ENCODE measurements at places on chromosomes 1 and 21.

GRCh38 chr1:82330330-82330729 lies 529.6 kb downstream of the ADGRL2 start:
- no peak for DNase-seq

GRCh38 chr1:42937141-42937696 lies 21.4 kb downstream of the SLC2A1 start:
- no peak for DNase-seq

DNA sequence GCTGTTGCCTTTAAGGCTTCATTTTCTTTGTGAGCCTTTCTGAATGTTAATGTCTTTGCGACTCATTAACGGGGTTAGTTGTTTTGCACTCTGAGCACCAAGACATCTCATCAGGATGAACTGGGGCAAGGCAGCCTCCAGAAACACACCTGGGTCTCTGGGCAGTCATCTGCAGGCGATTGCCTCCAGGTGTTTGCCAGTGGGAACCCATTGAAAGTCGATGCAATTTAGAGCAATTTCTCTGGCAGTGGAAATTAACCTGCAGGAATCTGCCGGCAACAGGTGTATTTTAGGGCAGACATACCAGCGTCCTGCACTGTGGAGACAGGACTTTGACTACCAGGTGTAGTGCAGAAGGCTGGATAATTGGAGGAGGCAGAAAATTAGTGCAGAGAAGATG lies 661.0 kb upstream of the PTBP2 start:
- DNase-seq, result no peak

DNA sequence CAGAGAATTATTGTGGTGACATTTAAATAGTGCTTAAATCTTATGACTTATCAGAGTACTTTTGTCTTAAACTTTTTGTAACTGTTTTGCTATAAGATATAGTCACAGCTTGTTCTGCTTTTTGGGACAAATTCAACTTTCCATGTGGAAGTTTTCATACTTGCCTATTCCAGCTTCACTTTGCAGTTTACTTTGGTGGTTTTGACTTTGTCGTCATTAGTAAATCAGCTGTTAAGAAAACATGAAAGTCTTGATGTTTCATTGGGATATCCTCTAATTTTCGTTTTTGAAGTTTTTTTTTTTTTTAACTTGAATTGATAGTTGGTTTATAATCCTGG lies 31.3 kb downstream of the SDCCAG8 start:
- no peak for DNase-seq

GRCh38 chr1:3740042-3740441 lies 12.2 kb upstream of the CCDC27 start:
- no peak for DNase-seq

DNA sequence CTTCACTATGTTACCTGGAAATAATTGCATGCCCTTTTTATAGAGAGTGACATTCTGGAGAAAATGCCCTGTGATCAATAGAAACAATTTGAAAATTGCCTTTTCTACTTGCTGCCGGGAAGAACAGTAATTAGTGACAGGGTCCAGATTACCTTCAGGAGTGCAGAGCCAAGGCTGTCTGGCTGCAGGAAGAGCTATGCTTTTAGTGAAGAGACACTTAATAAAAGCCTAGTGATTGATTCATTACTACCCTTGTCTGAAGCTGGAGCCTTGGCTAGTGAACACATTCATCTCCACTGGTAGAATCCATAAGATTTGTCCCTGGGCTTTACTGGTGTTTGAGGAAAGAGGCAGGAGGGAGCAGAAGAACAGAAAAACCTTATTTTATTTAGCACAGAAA lies 12.9 kb upstream of the DNASE2B start:
- no peak for DNase-seq

GRCh38 chr1:219528633-219529032 lies 84.3 kb downstream of the ZC3H11B start:
- no peak for DNase-seq

GRCh38 chr21:31251686-31252085 lies 92.4 kb downstream of the TIAM1 start:
- DNase-seq, result no peak

GRCh38 chr1:232901255-232901654 lies 49.2 kb upstream of the NTPCR start:
- DNase-seq, result no peak

GRCh38 chr1:153343040-153343681 lies 5.5 kb downstream of the PGLYRP4 start:
- no peak for DNase-seq

GRCh38 chr1:6033124-6033523 lies 12.6 kb upstream of the KCNAB2 start:
- no peak for DNase-seq

DNA sequence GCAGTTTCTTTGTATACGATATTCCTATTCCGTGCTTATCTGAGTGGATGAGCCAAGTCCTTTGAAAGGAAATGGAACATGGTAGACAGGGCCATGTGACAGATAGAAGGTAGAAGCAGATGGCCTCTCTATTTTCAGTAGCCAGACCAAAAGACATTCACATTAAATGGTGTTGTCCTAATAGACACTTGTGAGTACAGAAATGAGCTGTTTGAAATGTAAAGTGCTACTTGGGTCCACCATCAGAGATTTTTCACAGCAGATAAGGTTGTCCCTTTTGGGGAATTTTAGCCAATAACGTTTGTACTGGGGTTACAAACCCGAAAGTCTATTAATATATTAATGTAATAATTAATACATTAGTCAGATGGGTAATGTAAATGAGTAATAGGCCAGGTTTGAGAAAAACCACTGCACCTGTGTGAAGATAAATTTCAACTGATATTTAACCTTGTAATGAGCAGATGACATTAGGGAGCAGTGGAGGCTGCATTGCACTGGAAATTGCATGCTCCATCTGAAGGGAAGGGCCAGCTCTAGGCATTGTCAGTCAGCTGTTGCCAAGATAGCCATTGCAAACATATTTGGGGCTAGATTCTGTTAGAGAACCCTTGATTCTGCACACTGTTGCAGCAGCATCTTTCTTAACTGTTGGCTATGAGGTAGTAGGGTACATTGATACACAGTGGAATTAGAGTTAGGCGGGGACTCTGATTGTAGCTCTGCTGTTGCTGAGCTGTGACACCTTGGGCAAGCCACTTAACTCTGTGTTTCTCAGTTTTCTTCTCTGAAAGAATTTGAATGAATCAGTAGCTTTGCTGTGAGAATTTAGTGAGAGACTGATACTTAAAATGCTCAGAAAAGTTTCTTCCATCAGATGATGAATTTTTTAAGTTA lies 43.8 kb downstream of the FGGY start:
- no peak for DNase-seq

- no peak for DNase-seq
Measured at GRCh38 chr1:112061901-112062320, 72.4 kb upstream of the KCND3 start.

GRCh38 chr1:7227654-7228053 lies 442.4 kb downstream of the CAMTA1 start:
- no peak for DNase-seq

DNA sequence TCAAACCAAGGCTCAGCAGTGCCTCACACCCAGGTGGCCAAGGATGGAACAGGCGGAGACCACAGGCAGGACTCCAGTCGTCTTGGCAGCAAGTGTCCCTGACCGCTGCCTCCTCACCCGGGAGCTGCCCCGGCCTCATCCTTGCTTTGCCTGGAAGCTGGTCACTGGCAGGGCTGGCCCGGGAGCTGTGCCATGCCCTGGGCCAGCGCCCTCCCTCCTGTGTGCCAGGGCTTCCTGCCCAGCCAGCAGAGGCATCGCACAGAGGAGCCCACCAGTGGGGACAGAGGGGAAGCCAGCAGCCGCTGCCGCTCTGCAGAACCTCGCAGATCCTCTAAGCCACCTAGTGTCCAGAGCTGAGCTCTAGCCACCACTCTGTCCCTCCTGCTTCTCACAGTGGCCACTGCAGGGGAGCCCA lies 7.8 kb downstream of the CASZ1 start:
- no peak for DNase-seq

DNA sequence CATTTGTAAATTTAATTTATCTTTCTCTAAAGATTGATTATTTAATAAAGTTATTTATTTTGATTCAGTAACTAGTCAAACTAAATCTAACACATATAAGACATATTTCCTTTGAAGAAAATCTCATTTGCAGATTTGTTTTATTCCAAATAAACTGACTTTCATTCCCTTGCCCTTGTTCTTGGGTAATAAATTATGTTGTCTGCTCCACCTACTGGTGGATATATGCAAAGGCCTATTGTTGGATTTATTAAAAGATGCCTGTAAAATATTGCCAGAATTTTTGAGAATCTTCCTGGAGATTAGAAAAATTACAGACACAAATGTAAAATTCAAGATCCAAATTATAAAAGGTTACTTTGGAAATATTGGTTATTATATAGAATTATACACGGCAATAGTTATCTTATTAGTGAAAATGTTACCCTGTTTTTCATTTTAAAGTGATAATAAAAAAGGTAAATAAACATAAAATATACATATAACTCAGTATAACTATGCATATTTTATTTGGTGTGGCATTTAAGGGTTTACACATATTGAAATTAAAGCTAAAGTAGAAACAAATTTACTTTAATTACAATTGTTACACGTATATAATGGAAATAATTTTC lies 116.1 kb downstream of the SPATA17 start:
- no peak for DNase-seq

GRCh38 chr1:163796394-163796821 lies 474.7 kb downstream of the NUF2 start:
- no peak for DNase-seq

DNA sequence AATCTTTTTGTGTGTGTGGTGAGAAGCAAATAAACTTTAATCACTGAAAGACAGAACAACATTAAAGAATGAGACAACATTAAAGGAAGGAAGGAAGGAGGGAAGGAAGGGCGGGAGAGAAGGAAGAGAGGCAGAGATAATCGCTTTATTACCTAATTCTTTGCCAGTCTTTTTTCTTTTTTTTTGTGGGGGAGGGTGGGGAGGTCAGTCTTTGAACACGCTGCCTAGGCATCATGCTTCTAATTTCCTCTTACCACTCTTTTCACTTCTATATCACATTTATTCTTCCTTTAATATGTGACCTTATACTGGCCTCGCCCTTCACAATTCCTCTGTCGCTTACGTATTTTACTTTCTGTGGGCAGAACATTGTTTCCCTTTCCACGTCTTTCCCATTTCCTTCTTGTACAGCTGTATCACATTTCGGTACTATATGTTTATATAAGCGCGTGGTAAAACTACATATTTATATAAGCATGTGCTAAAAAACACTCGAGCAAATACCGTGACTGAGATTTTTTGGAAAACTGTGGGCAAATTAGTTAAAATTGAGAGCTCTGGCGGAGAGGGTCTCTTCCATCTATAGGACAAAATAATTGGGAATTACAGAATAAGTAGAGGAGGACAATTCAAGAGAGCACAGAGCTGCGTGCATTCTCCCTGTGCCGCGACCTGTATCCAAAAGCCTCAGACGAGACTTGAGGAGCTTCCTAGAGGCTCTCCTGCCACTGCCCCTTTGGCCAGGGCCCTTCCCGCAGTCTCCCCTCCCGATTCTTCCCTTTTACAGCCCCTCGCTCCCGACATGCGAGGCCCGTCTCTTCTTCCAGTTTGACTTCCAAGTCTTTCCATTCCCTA lies 823 bp upstream of the PRKAA2 start:
- no peak for DNase-seq

DNA sequence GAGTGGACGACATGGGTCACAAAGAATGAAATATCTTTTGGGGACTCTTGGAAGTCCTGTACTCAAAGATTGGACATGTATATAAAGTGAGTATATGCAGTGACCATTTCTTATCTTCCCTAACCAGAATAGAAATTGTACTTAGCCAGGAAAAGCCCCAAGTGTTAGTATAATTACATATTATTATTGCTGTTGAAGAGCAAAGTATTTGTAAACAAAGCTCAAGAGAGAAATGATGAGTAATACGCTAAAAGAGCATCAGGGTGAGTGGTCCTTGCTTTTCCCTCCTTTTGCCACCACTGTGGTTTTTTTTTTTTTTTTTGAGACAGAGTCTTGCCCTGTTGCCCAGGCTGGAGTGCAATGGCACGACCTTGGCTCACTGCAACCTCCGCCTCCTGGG lies 6.4 kb upstream of the CGN start:
- no peak for DNase-seq

- DNase-seq, result no peak
Measured at GRCh38 chr1:56411484-56412180, 167.7 kb downstream of the PLPP3 start.

DNA sequence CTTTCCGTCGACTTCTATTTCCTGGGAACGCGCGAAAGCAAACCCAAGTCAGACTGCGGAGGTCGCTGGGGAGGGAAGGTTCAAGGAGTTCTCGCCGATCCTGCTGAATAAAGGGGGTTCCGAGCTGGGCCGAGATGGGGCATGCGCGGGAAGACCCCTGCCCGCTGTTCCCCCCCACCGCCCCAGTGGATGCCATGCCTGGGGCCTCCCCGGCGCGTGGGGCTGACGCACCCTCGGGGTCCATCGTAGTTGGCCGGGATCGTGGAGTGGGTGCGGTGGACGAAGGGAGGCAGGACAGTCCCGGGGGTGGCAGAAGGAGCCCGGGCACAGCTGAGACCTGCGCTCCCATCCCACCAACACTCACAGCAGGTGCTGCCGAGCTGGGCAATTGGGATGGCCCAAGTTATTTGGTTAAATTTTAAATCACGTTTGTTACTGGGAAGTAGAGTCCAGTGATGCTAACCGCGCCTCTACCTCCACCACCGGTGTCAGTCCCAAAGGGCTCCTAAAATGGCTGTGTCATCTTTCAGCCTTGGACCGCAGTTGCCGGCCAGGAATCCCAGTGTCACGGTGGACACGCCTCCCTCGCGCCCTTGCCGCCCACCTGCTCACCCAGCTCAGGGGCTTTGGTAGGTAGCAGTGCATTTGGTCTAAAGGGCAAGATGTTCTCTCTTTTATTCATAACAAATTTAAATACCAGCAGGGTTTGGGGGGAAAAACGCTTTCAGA lies 801 bp downstream of the MX1 start:
- no peak for DNase-seq

GRCh38 chr1:10613340-10613739 lies 138.6 kb downstream of the PEX14 start:
- DNase-seq, result no peak

- DNase-seq, result no peak
Measured at GRCh38 chr1:242610209-242610608, 85.7 kb upstream of the PLD5 start.

DNA sequence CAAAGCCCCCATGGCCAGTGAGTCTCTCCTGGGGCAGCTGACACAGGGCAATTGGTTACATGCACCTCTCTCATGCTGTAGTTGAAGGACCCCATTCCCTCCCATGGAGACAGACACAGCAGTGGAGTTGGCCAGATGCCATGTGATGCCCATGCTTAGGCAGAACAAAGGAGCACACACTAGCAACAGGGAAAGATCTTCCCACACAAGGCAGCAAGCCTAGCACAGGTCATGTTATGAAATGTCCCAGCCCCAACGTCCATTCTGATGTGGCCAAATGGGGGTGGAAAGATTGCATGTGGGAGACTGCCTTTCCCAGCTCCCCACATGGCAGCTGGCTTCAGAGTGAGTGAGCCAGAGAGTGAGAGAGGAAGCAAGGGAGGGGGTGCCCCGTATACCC lies 34.5 kb downstream of the AADACL4 start:
- DNase-seq, result no peak

GRCh38 chr1:182650678-182651338 lies 33.6 kb downstream of the RGS8 start:
- DNase-seq, result no peak

GRCh38 chr1:91120936-91121335 lies 99.1 kb upstream of the ZNF644 start:
- no peak for DNase-seq

GRCh38 chr1:89877756-89878155 lies 56.9 kb downstream of the LRRC8D start:
- no peak for DNase-seq
